ENCODE measurements at places on chromosomes 12 and 14.

DNA sequence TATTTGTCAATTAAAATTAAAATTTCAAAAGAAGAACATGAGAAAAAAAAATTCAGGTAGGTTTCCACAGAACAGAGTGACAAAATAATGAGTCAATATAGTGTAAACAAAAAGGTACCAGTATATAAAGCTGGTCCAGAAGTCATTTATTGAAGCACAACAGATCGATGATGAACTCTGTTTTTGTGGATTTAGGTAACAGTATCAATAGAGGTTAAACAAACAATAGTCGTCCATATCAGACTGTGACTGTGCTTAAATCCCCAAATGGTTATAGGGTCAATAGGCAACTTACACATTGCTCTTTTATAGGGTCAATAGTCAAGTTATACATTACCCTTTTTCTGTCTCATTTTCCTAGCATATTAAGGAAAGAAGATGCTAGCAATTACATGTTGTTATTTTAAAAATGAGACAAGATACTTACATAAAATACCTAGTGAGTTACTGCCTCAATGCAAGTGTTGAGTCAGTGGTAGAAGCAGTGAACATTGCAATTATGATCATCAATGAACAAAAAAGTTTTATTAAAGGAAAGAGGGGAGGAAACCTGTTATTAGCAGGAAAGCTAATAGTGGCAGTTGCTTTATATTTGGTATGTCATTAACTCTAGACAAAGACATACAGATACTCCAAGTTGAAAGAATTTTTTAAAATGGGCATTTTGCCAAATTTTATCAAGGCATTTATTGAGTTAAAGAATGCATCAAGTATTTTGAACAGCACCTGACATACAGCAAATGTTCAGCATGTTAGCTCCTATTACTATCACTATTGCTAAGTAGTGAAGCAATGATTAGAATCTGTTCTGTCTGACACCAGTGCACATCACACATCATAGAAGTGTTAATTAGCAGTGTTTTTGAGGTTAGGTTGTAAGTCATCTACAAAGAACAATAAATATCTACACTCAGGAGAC, 102.9 kb downstream of the CCER1 start:
- DNase-seq = no peak

DNA sequence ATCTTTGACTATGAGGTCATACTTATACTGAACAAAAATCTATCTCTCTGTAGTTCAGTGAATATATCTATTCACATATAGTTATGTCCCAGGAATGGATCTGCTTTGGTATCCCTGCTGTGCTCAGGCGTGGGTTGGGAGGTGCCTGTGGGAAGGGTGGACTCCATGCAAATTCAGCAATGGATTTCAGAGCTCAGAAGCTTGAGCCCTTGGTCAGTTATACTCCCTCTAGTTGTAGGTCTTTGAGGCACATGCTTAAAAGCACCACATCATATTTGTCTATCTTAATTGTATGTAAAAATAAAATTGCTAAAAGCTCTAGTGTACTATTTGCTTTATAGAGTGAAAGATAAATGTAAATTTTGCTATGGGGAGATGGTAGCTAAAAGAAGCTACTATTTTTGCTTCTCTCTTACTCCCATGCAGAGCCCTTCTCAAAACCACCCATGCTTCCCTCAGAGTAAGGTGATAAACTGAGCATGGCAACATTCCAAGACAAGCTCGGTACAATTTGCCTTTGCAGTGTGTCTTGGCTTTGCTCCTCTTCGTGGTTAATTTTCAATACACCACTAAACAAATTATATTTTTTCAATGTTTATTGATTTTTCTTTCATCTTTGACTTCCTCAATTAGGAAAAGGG, 54.9 kb downstream of the SLC16A7 start:
- no peak for DNase-seq

- no peak for DNase-seq
Measured at GRCh38 chr12:78002878-78003277, 172.2 kb downstream of the NAV3 start.

DNA sequence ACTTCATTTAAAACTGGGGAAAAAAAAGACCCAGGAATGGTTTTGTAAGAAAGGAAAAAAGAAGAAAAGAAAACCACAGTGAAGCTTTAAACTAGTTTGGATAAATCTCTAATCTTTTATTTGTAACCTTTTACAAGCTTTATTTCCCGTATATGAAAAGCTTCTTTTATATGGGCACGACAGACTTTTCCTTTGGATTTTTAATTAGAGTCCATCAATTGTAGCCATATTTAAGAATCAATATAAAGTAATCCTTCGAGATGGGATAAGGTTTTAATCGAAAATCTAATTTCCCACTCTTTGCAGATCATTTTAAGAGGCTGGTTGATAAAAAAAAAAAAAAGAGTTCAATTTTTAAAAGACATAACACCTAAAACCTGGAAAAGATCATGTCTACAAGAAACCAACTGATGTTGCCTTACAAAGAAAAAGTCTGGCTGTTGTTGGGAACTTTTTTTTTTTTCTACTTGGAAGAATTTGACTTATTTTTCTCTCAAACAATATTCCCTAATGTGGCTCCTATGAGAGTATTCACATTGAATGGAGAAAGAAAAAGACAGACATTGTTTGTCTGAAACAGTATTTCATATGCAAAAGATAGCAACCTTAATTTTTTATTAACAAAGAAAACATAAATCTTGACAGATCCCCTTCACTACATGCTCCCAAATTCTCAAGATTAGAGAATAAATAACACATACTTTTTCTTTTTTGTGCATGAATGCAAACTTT, 4.9 kb upstream of the OTX2 start:
- no peak for DNase-seq

GRCh38 chr12:118521036-118521370, 144.6 kb downstream of the SUDS3 start:
- no peak for DNase-seq

GRCh38 chr14:99986396-99986795, 78.8 kb upstream of the EVL start:
- DNase-seq = no peak

GRCh38 chr12:24307153-24307552, 357.7 kb upstream of the SOX5 start:
- no peak for DNase-seq

- no peak for DNase-seq
Measured at GRCh38 chr14:92726933-92727262, 21.5 kb downstream of the LGMN start.

DNA sequence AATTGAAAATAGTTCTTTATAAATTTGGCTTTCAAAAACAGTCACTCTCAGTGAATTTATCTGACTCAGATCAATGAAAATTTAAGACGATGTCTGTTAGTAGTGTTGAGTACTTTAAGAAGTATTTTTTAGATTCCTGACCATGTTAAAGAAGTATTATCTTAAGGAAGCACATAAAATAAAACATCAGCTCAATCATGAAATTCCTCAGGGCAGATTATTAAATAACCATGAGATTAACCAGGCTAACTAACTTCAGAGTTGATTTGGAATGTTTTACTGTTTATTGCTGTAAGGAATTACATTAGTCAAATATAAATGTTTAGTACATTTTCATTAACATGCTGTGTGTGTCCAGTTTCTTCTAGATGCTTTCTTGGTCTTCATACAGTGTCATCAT, 160.2 kb downstream of the PELI2 start:
- DNase-seq = no peak

DNA sequence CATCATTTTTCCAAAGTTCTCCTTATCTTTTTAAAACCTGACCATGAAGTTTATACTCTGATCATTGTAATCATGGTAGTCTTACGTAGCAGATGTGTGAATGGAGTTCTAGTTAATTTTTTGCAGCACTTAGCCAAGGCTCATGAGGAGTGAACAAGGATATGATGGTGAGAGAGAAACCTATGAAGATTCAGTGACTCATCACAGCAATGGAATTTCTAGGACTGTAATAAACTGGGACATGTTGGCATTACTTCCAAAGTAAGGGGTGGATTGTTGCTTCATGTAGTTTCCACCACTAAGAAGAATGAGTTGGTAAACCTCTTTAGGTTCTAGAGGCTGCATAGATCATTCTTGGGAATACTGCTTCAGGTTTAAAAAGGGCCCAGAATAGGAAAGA, 102.7 kb downstream of the LRRIQ1 start:
- DNase-seq = no peak

DNA sequence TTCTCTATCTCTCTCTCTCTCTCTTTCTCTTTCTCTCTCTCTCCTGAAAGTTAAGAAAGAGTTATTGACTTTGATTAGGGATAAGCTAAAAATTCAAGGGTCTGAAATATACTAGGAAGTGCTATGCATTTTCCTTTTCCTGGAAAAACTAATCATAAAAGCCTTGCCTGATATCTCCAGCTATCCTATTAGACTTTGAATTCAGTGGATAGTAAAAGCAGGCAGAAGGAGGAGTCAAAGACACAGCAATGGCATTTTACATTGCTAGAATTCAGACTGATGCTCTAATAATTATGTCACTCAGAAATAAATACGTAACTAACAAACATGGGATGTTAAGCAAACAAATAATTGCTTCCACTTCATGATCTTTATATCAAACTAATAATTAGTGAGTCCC, 272.0 kb downstream of the SSPN start:
- no peak for DNase-seq

GRCh38 chr14:104040539-104040938, 45.0 kb upstream of the ASPG start:
- no peak for DNase-seq

DNA sequence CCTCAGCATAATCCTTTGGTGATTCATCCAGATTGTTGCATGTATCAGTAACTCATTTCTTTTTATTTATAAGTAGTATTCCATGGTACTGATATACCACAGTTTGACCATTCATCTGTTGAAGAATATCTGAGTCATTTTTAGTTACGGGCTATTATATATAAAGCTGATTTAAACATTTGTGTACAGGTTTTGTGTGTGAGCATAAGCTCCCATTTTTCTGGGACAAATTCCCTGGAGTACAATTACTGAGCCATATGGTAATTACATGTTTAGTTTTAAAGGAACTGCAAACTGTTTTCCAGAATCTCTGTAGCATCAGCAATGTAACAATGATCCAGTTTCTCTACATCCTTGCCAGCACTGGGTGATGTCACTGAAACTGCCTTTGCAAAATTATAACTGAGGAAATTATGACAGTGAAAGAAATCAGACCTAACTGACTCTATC, 236.2 kb upstream of the KRR1 start:
- DNase-seq = no peak

DNA sequence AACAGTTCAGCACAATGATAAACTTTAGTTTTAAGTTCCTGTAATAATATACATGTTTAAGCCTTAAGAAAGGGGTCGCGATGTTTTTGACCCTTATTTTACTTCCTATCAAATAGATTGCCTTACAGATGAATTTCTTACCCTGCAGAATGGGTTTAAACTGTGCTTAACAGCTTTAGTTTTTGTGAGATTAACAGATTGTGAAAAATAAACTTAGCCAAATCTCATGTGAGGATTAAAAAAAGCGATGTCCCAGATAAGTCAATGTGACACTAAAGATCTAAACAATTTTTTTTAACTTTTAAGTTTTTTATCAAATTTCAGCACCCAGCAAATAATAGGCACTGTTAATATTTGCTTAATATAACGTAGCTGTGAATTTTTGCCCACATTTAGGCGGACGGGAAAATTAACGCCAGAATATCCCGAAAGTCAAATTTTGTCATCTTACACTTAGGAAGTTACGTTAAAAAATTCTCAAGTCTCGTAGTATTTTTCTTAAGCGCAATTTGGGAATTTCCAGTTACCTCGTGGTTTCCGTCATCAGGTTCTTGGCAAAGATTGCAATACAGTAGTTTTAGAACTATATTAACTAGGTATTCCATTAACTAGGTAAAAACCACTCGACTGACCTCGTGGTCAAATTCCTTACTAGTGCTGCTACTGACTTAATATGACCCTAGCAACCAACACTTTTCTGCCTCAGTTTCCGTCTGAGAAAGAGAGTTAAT, 1.2 kb downstream of the HNRNPC start:
- DNase-seq = no peak

DNA sequence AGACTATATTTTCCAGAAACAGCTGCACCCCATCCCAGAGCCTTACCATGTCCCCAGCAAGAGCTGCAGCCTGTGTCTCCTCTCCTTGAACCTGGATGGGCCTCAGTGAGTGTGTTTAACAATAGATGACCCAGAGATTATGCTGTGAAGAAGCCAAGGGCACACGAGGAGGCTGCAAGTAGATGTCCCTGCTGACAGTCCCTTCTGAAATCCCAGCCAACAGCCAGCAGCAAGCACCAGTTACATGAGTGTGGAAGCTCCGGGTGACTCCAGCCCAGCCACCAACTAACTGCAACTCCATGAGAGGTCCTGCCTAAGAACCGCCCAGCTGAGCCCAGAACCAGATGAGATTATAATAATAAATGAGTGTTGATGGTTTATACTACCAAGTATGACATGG, 191.7 kb downstream of the BCL11B start:
- DNase-seq = no peak

DNA sequence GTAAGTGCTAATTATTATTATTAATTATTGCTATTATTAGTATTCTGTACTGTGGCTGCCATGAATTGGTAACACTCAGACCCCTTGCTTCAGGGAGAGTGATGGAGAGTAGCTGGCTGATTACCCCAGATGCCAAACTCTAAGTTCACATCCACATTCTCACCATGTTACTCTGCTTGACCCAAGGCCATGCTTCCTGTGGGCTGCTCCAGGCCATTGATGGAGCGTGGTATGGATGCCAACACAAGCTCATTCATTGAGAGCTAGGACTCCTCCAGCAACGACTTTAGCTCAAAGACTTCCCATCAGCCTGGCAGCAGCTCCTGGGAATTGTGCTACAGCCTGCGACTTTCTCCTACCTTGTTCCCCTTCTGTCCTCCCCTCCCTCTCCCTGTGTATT, 233.4 kb downstream of the MSRB3 start:
- DNase-seq = no peak

DNA sequence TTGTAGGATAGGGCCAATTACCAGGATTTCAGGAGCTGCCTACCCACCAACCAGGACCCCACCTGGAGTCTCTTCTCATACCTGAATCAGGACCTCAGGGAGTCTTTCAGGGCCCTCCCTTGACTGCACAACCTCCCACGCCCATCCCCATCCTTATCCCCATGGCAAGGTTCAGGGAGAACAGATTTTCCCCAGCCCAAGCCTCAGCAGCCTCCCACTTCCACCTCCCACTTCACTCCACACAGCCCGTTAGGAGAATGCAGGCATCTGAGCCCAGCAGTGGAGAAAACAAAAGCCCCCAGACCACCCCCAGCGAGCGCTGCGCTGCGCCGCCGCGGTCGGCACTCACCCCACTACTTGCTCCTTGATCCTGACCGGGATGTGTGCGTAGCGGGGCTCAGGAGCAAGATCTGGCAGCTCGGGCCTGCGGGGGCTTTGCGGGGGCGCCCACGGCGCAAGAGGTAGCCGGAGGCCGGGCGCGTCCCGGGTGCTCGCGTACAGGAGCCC, 1.4 kb downstream of the B4GALNT1 start:
- no peak for DNase-seq

- peak; percentile 38 for DNase-seq
Measured at GRCh38 chr14:69137843-69138535, 14.9 kb downstream of the DCAF5 start.

All from stimulated activated CD8-positive, alpha-beta memory T cell treated with anti-CD3 and anti-CD28 coated beads, Interleukin-7, amount 100 ng/mL, for 48 hours (primary cell).